ENCODE measurements at places on chromosomes 12 and 14.

- no peak for DNase-seq
Observed at GRCh38 chr14:36823651-36824050, 162.0 kb downstream of the PAX9 start.

GRCh38 chr12:124482567-124482893 lies 84.9 kb downstream of the NCOR2 start:
- no peak for DNase-seq

GRCh38 chr12:70772836-70773235 lies 135.6 kb upstream of the PTPRB start:
- DNase-seq: no peak

DNA sequence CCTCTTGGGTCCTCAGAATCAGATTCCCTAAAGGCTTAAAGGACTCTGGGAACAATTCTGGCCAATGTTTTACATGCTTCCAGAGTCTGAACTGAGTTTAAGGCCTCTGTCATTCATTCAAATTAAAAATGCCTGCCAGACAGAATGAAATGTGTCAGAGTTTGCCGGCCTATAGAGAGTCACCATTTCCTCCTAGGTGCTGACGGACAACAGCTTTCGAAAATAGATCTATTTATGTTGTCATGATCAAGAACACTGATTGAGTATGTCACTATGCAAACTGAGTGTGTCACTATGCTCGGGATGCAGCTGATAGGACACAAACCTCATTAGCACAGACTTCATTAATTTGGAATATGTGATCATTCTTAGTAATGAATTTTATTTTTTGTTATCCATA lies 151.4 kb upstream of the TMCC3 start:
- DNase-seq: no peak

- no peak for DNase-seq
Observed at GRCh38 chr12:120103371-120103770, 13.2 kb downstream of the RAB35 start.

DNA sequence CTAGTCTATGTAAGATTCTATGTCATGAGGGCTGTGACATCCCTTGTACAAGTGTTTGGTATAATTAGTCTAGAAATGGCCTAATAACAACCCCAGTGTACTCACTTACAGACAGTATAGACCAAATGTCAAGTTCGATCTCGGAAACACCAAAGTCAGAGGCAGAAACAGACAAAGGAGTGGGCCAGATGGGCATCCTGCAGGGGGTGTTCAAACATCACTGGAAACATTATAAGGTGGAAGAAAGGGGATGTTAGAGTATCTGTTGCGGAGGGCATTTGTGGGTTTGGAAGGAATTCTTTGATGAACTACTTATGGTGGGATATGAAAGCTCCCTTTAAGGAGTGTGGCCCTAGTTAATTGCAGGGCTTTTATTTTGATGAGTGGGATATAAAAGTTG lies 134.6 kb downstream of the ESR2 start:
- DNase-seq: no peak

DNA sequence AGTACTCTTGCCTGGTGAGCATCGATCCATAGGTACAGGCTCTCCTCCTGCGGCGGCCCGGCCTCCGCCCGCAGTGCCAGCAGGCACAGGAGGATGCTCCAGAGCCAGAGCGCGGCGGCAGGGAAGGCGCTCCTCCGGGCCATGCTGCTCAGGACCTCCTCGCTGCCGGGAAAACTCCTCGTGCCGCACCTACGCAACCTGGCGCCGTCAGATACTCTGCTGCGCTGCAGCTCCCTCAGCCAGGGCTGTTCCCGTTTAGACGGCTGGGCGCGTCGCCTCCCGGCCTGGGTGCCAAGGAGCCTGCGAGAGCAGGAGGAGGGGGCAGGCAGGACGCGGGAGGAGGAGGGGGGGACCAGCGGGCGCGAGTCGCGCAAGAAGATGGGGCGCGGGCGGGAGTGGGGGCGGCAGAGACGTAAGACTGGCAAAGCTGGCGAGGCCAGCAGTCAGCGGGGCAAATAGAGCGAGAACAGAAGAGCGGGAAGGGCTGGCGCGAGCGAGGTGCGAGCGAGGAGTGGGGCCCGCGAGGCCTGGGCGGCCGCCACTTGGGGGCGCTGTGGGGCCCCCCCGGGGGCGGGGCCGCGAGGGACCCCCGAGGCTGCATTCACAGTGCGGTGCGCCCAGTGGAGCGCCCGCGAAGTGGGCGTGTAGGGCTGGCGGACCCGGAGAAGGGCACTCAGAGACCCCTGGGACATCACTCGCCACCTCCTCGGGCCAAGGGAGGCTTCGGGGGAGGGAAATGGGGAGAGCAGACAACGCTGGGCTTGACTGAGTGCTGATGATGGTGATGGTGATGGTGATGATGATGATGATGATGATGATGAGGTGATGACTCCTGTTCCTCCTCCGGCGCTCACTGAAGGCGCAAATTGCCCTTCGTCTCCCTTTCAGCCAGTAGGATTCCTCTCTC lies at the start of gene WIF1:
TSS of gene WIF1 (minus strand) at position 257 of the 907 bp plus-strand sequence. CDS start at position 143, 114 bp downstream.
- no peak for DNase-seq

DNA sequence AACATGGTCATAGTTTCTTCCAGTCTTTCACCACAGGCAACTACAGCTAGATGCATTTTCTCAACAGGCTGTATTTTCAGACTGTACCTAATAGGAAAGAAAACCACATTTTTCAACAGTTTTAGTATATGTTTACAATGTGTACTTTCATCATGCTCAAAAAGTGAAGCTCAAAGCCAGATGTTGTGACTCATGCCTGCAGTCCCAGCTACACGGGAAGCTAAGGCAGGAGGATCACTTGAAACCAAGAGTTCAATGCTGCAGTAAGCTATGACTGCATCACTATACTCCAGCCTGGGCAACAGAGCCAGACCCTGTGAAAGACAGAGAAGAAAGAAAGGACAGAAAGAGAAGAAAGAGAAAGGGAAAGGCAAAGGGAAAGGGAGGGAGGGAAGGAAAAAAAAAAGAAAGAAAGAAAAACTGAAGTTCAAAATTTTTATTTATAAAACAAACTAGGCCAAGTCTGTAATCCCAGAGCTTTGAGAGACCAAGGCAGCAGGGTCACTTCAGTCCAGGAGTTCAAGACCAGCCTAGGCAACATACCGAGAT lies 25.5 kb downstream of the GXYLT1 start:
- DNase-seq: no peak

GRCh38 chr12:99824900-99825542 lies 159.7 kb downstream of the ANKS1B start:
- DNase-seq: no peak

GRCh38 chr14:69319911-69320310 lies 60.0 kb downstream of the GALNT16 start:
- DNase-seq: no peak

GRCh38 chr14:68994056-68994455 lies 15.0 kb upstream of the ACTN1 start:
- DNase-seq: no peak

- no peak for DNase-seq
Observed at GRCh38 chr14:33954016-33954598, 3.2 kb upstream of the EGLN3 start.

All from SIG-M5 (cell line).